ENCODE measurements at places on chromosomes 2 and 18.
A peak's percentile ranks its signal among the peaks of the same experiment; 100 is the strongest.

DNA sequence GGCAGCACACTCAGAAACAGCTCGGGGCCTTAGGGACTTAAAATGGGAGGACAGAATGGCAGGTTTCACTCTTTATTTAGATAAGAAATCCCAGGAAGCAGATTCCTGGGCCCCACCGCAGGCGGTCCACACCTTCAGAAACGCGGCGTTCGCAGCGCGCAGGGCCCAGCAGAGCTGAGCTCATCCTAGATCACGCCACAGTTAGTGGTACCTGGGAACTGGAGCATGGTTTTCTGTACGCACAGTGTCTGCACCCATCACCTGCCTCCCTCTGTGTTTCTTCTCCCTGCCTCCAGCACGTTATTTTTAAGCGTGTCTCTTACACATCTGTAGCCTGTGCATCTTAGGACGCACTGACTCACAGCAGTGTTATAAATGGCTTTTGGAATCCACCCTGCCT lies 242.1 kb downstream of the ALPK2 start:
- no peak for DNase-seq

- no peak for DNase-seq
These were observed 300.0 kb upstream of the HDAC4 start for GRCh38 chr2:239700686-239701345.

GRCh38 chr2:154392256-154392655 lies 306.2 kb upstream of the KCNJ3 start:
- DNase-seq: no peak

DNA sequence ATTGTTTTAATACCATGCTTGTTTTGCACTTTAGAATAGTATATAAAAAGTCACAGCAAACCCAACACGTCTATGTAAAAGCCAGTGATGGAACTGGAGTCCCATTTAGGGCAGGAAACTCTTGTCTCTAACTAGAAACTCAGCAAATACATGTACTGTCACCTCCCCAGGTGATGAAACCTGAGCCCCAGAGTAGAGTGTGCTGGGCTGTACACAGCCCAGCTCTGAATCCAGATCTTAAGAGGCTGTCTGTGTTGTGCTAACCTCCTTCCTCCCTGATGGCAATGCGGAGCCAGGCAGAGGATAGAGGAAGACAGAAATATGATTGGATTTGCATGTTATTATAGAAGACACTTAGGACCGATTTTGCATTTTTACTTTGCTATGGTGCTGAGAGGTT lies 317.5 kb upstream of the TRIB2 start:
- DNase-seq: no peak

GRCh38 chr18:5993938-5994337 lies 98.6 kb upstream of the TMEM200C start:
- no peak for DNase-seq

- no peak for DNase-seq
These were observed 64.7 kb downstream of the CDH7 start for GRCh38 chr18:65815506-65815905.

DNA sequence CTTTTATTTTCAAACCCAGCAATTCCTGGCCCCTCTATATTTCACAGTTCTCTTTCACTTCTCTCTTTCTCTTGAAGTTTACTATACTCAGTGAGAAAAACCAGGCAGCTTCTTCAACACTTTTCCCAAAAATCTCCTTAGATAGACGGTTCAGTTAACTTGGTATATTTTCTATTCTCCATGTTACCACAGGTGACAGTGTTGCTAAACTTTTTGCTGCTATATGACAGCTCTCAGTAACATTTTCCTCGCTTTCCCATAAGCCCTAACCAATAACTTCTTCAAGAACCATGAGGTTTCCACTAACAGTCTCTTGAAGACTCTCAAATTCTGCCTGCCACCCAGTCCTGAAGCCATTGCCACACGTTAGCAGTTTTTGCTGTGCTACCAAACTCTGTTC lies 45.8 kb downstream of the CYBRD1 start:
- no peak for DNase-seq

- no peak for DNase-seq
These were observed 61.8 kb downstream of the NRP2 start for GRCh38 chr2:205744074-205744591.

- no peak for DNase-seq
These were observed 14.7 kb downstream of the CAPN10 start for GRCh38 chr2:240601061-240601830.

DNA sequence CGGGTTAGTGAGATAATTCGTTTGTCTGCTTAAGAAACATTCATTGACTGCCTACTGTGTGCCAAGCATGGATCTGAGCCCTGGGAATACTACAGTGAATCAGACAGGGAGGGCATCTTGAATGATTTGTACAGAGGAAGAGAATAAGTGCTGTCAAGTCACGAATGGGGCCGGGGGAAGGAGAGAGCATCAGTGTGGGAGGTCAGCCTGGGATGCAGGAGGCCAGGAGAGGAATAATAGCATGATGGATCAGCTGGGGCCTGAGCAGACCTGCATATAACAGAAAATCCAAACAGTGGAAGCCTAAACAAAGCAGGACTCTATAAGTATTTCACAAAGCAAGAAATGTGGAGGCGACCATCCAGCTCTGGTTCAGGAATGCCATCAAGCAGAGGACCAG lies 55.4 kb upstream of the PAX8 start:
- DNase-seq: no peak

DNA sequence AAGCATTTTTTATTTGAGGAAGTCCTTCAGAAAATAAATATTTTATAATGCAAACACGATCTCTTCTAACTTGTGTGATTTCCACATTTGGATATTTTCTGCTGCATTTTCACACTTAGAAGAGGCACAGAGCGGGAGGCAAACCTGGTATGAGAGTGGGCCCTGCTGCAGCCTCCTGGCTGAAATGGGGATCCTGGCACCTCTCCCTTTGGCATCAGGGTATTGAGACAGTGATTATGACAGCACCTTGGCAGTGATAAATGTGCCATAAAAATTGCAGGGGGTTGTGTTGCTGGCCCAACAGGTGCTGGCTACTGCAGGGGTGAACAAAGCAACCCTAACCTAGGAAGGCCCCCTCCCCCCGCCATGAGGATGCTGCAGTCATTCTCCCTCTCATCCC lies 128.6 kb downstream of the TSN start:
- no peak for DNase-seq

DNA sequence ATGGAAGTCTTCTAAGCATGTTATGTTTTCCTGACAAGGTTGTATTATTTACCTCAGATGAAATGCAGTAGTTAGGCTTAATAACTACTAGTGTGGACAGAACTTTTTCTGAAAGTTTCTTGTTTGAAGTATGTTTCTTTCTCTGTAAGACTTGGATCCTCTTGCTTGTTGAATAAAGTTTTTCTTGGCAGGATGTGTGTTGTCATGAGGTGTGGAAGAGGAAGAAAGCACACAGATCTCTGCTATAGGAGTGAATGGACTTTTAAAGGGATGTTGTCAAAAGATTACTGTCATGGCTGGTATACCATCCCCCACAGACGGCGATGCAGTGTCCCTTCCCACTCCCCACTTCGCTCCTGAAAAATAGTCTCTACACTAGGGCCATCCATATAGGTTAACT lies 2.6 kb downstream of the CAB39 start:
- no peak for DNase-seq

- DNase-seq: no peak
These were observed 21.9 kb downstream of the TMEM237 start for GRCh38 chr2:201621293-201621999.

DNA sequence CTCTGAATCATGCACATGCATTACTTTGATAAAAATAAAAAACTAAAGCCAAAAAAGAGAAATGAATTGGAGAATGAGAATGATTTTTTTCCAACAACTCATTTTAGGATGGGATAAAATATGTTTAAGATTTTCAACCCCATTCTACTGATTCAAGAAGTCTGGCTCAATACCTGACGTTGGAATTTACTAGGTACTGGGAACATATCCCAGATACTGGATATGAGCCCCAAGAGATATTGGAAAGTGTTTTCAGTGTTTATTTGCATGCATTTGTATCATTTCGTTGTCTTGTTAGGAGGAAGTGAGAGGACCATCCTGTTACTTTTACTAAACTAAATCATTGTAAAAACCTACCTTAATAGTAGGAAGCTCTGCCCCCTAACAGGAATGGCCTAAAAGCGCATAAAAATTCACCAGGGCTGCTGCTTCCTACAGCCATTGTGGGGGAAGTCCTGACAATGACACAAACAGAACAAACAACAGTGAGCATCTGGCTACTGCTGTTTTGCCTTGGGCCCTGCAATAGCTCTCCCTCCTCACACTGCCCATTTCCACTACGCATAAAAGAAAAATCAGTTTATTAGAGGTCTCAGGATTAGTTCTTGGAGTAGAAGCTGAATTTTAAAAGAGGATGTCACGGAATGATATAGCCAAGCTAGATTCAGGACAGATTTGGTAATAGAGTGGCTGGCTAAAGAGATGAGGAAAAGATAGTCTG lies 35.2 kb downstream of the ANKAR start:
- DNase-seq: no peak

- DNase-seq: no peak
These were observed 176.5 kb upstream of the COPS8 start for GRCh38 chr2:236909193-236909504.

DNA sequence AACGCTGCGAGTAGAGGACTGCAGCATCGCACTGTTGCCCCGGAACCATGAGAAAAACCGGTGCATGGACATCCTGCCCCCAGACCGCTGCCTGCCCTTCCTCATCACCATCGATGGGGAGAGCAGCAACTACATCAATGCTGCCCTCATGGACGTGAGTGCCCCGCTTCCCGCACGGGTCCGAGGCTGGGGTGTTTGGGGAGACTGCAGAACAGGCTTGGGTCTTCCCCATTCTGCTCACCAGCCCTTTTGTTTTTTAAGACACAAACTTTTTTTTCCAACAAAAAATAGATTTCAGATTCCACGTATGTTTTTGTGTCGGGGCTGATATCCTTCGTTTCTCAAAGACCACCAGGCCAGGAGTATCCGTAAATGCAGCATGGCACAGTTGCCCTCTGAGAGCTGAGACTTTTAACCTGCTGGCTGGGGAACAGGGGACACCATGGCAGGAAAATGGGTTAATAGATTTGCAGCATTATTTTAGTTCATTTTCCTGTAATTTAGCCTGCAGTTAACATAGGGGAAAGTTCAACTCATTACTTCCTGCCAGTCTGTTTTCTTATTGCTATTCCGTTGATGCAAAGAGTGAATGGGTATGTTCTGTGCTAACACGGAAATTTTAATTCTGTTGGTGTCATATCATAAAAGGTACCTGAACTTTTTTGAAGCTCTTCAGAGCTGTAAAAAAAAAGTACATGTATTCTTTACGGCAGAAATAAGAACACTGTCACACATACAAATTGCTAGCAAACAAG lies 229.9 kb upstream of the RAB12 start:
- no peak for DNase-seq

DNA sequence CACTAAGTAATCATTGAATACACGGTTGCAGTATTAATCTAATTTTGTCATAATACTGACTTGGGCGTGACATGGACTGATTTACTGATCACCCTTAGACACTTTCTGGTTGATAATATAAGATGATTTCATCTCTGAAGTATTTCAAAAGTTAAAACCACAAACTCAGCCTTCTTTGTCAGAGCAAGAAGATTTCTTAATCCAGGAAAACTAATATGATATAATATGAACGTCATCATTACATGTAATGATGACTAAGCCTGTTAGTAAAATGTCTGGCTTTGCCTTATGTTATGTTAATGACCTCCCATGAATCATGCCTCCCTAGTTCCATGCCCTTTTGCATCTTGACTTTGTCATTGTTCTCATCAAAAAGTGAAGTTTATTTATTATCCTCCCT lies 1325.0 kb upstream of the CDH2 start:
- peak; percentile 87 for DNase-seq

GRCh38 chr2:62192811-62193210 lies 3.1 kb upstream of the B3GNT2 start:
- no peak for DNase-seq

DNA sequence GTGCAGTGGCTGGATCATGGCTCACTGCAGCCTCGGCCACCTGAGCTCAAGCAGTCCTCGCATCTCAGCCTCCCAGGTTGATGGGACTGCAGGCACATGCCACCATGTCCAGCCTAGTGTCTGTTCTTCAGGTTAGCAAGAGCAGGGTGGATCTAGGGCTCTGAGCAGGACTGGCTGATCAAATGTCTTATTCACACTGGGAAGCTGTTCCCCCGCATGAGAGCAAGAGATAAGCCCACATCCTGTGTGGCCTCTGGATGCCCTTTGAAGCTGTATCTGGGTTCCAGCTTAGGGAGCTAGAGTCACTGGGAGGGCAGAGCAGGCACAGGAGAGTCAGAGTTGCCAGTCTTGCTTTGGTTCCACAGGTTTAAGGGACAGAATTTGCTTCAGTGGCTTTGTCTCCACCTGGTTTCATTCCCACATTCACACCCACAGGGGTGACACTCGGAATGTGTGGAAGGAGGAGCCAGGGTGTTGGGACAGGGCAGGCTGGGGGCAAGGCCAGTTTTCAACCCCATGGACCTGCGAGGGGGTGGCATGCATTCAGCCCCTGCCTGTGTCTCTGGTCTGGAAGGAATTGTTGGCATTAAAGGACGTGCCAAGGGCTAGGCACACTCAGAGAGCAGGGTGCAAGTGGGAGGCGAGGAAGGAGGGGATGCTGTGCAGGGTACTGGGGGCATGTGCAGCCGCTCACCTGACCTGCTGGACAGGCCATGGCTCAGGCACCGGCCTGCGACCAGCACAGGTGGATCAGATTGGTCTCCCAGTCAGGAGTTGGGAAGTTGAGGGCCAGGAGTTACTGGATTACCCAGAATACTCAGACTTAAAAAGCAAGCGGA lies 24.5 kb downstream of the PTPN18 start:
- peak; percentile 53 for DNase-seq

DNA sequence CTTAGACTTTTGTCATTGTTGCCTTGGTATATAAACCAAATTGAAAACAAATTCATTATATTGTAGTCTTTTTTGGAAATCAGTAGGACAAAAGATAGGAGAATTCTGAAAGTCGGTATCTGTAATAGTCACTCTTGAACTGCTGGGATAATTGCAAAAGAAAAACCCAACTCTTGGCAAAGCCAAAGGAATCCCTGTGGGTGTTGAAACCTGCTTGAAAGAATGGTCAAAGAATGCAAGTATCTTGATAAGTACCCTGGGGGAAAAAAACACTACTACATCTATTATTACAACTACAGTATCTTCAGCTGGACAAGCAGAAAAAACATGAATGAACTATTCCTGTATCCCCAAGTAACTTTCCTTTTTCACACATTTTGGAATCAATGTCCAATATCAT lies 7.3 kb upstream of the FAM237A start:
- peak; percentile 23 for DNase-seq

Measured in NCI-H226 (cell line).